ENCODE measurements at places on chromosomes 3 and 15.

DNA sequence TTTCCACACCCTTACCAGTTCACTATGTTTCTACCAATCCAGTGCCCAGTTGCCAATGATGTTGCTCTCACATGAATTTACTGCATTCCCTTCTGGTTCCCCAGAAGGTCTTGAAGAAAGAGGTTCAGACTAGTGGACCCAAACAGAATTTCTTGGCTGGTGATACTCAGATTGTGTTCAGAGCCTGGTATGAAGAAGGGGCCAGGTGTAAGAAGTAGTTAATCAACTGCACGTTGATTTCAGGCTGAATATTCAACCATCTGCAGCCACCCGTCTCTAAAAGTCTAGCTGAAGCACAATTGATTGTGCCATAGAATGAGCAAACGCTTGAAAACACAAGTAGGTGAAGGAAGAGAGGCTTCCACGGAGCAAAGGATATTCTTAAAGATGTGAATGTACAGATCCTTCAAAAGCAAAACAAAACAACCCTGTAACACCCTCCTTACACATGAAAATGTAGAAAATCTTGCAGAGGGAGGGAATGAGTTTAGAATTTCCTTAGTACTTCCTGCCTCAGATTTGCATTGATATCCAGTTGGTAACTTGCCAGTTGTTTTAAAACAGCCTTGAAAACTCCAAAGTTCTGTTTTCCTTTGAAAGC, 4.7 kb downstream of the RBMS3 start:
- no peak for DNase-seq

DNA sequence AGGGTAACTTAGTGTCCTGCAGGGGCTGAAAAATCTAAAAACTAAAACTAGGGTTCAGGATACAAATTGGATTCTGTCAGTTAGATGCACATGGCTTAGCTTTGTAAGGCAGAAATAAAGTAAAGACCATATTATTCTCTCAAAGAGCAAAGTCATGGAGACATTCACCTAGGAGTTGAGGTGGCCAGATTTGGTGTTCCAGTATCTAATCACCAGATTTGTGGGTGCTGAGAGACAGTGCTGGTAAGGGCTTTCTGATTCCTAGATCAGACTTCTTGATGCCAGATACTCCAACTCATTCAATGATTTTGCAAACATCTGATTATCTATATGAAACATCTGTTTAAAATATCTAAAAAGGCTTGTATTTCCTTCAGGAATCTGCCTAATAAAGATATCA, 28.3 kb upstream of the TBC1D5 start:
- no peak for DNase-seq

DNA sequence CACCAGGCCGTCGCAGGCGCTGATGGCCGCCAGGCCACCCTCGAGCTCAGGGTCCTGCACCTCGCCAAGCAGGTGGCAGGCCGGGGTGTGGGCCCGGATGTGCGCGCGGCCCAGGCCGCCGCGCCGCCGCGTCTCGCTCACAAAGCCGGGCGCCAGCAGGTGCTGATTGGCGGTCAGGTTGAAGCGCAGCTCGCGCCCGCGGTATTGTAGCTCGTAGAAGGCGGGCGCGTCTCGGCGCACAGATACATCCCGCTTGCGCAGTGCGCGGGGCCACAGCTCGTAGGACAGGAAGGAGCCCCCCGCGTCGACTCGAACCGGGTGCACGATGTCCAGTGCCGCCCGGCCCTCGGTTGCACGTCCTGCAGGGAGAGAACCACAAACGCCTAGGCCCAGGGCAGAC, 11.1 kb downstream of the ADAMTS7 start:
- no peak for DNase-seq

DNA sequence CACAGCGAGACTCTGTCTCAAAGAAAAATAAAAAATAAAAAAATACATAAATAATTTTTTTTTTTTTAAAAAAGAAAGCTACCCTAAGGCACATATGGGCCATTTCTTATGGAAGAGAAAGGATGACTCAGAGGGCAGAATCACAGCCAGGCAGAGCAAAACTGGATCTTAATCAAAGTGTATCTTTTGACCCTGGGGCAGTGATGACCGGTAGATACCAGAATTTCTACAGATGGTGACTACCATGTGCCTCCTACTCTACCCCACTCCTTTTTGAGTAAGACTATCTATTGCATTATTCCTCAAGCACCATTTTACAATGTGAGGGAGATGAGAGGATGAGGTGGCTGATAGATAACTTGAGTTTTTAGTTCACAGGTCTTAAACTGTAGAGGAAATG, 26.0 kb downstream of the TARS3 start:
- no peak for DNase-seq

GRCh38 chr15:85623315-85624049, 171.2 kb downstream of the KLHL25 start:
- DNase-seq, result no peak

DNA sequence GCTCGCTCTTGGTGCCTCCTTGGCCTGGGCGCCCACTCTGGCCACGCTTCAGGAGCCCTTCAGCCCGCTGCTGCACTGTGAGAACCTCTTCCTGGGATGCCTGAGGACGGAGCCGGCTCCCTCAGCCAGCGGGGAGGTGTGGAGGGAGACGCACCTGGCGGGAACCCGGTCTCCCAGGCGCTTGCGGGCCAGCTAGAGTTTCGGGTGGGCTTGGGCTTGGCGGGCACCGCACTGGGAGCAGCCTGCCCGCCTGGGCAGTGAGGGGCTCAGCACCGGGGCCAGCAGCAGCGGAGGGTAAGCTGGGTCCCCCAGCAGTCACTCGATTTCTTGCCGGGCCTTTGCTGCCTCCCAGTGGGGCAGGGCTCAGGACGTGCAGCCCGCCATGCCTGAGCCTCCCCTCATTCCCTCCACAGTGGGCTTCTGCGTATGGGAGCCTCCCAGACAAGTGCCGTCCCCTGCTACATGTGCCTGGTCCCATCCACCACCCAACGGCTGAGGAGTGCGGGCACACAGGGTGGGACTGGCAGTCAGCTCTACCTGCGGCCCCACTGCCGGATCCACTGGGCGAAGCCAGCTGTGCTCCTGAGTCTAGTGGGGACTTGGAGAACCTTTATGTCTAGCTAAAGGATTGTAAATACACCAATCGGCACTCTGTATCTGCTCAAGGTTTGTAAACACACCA, 708.7 kb downstream of the VGLL3 start:
- DNase-seq, result no peak

- DNase-seq, result no peak
Observed at GRCh38 chr3:125087768-125088391, 32.1 kb upstream of the HEG1 start.

DNA sequence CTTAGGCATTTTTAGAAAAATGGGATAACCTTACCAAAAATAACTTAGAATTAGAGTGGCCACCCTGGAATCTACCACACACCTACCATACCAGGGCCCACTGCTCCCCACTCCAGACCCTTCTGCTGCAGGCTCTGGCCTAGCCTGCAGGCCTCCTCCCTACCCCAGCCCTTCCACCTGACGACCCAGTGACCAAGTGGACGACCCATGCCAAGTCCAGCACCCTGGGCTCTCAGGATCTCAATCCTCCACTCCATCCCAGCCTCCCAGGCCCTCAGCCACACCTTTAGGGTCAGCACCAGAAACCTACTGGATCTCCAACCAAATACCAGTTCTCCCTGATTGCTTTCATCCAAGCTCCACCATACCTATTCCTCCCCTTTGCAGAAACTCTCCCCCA, 145.8 kb downstream of the TPRA1 start:
- no peak for DNase-seq

DNA sequence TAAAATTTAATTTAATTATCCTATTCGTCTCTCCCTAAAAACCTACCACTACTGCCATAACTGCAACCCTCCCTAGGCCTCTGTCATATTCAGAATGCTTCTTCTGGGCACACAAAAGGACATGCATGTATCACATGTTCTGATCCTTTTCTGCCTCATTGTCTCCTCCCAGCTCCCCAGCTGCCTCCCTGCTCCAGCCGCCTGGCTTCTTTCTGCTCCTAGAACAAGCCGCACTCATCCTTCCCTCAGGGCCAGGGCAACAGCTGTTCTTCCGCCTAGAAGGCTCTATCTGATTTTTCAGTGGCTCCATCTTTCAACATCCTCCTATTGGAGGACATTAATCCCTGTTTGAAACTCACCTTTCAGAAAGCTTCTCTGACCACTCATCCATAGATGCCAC, 38.6 kb downstream of the TMED3 start:
- no peak for DNase-seq

Data from activated T-cell treated with anti-CD3 and anti-CD28 coated beads, Interleukin-2, amount 50 U/mL, for 72 hours (primary cell).